ENCODE measurements at places on chromosomes 12 and 14. TPM values are rescaled to one million over a fixed set of nuclear protein-coding genes. Genes with fewer than 3 reads are reported as not detected.

OTUB2 gene
- total RNA-seq: 2.4 TPM

FOXM1 gene
- 14.3 TPM for total RNA-seq

HOXC13 gene
- total RNA-seq: not detected

ACSS3 gene
- total RNA-seq: 16.2 TPM

FKBP3 gene
- 28.4 TPM for total RNA-seq

PRKD1 gene
- 8.3 TPM for total RNA-seq

GUCY2C gene
- not detected for total RNA-seq

GLIPR1L1 gene
- not detected for total RNA-seq

LPAR5 gene
- 0.12 TPM for total RNA-seq

RNASE3 gene
- total RNA-seq: not detected

ATP23 gene
- 16.5 TPM for total RNA-seq

APOF gene
- not detected for total RNA-seq

KCNJ8 gene
- total RNA-seq: 15.5 TPM

NUP107 gene
- total RNA-seq: 140 TPM

GALNT16 gene
- total RNA-seq: 1.1 TPM

PITPNM2 gene
- 4.6 TPM for total RNA-seq

HCFC2 gene
- total RNA-seq: 25.6 TPM

PTCSC3 gene
- total RNA-seq: not detected

AHNAK2 gene
- total RNA-seq: 91.9 TPM

GRIP1 gene
- total RNA-seq: 3.5 TPM

TRPV4 gene
- 2.2 TPM for total RNA-seq

FOXN3 gene
- total RNA-seq: 12.7 TPM

RND1 gene
- 0.12 TPM for total RNA-seq

IRAK3 gene
- 2.0 TPM for total RNA-seq

RAD52 gene
- 18.4 TPM for total RNA-seq

SLC17A8 gene
- not detected for total RNA-seq

CAPZA3 gene
- not detected for total RNA-seq

DAO gene
- total RNA-seq: not detected

TEX52 gene
- 0.12 TPM for total RNA-seq

GAS2L3 gene
- total RNA-seq: 44.6 TPM

PROX2 gene
- total RNA-seq: not detected

YEATS4 gene
- total RNA-seq: 30.0 TPM

GDF3 gene
- total RNA-seq: not detected

PLEK2 gene
- total RNA-seq: 8.7 TPM

BDKRB2 gene
- total RNA-seq: 74.1 TPM

IL31 gene
- total RNA-seq: not detected

CCDC88C gene
- total RNA-seq: 0.87 TPM

CLEC2B gene
- 13.9 TPM for total RNA-seq

PPP1R36 gene
- 0.25 TPM for total RNA-seq

All from uterine smooth muscle cell (primary cell).